GM06990 (cell line): ENCODE measurements at places on chromosomes 16 and 17.
A peak's percentile ranks its signal among the peaks of the same experiment; 100 is the strongest.

GRCh38 chr17:10993126-10993525 is 155.2 kb upstream of the PIRT start:
- DNase-seq, result no peak

- DNase-seq, result no peak
Measured at GRCh38 chr17:39071573-39071972, 79.9 kb downstream of the PLXDC1 start.

GRCh38 chr16:75197522-75198134 is 9.3 kb downstream of the CTRB2 start:
- DNase-seq, result no peak

DNA sequence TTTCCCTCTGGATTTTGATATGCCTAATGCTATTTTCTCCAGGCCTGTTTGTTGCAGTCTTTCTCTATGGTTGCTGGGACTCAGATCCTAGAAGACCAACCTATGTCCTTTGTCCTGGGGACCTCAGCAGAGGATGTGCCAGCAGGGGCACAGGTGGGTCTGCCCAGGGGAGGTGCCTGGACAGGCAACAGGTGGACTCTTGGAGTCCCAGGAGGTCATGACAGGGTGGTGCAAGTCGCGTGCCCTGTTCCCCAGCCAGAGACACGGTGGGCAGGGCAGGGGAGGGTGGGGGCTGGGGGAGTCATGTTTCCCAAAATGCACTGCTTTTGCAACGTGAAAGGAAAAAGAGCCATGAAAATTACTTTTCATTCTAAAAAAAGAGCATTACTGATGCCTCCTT is 26.3 kb upstream of the PLLP start:
- no peak for DNase-seq

DNA sequence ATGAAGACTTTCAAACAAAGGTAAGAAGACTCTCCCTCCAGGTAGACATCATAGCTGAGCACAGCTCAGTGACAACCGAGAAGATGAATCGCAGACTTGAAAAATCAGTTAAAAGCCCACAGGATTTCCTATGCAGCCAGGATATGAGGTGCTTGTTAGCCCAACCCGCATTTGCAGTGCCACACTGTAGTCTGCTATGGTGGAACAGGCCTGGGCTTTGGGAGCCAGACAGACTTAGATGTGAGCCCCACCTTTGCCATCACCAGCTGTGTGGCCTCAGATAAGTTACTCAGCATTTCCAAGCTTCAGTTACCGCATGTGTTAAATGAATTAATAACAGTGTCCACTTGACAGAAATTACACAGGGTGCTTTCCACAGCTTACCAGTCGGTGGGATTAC is 204.4 kb upstream of the HS3ST3A1 start:
- no peak for DNase-seq

DNA sequence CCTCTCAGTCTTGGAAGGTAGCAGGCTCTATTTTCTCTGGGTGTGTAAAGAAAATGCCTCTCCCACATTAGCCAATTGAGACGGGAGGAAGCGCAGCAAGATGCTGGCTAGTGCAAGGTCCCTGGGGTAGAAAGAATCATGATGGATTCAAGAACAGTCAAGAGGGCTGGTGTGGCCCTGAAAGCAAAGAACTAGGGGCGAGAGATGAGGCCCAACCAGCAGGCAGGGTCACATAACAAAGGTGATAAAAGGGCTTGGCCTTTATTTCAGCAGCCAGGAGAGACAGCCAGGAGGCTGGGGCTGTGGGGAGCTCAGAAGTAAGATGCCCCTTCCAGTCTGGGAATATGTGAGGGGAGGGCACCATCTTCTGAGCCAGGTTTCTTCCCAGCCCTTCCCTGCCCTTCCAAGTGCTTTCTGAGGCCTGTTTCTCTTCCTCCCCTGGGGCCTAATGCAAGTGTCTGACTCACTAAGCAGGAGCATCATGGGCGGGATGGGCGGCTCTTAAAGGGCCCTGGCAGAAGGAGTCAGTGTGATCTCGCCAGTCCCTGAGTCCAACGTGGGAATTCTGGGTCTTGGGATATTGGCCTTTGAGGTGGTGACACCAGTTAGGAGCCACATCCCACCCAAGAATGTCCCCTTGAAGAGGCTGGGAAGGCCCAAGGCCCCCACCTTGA is 3.9 kb upstream of the NLRC5 start:
- DNase-seq, result no peak

GRCh38 chr17:30573603-30574175 is 96.5 kb downstream of the GOSR1 start:
- no peak for DNase-seq

DNA sequence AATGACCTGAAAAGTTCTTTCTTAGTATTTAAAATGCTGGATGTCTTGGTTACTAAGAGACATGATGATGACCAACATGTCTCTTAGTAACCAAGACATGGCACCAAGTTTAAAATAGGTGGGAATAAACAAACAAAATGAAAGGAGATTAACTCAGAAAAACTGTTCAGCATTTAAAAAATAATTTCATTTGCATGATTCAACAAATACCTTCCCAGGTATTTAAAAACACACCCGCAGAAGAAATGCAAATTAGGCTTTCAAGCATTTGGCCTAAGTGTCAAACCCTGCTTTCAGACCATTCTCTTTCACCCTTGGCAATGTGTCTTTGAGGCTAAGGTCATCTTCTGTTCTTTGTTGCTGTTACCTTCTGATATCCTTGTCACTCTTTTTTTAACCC is 91.4 kb upstream of the CORO6 start:
- DNase-seq, result no peak

GRCh38 chr17:7064261-7064660 is 15.8 kb downstream of the CLEC10A start:
- DNase-seq, result no peak

DNA sequence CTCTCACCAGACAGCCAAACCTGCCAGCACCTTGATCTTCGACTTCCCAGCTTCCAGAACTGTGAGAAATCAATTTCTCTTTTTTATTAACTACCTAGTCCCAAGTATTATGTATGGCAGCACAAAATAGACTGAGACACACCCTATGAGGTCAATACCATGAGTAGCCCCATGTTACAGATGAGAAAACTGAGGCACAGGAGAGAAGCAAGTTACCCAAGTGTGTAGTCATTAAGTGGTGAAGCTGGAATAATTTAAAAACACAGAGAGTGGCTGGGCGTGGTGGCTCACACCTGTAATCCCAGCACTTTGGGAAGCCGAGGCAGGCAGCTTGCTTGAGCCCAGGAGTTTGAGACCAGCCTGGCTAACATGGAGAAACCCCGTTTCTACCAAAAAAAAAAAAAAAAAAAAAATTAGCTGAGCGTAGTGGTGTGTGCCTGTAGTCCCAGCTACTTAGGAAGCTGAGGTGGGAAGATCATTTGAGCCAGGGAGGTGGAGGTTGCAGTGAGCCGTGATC is 4.9 kb downstream of the NQO1 start:
- DNase-seq, result no peak

DNA sequence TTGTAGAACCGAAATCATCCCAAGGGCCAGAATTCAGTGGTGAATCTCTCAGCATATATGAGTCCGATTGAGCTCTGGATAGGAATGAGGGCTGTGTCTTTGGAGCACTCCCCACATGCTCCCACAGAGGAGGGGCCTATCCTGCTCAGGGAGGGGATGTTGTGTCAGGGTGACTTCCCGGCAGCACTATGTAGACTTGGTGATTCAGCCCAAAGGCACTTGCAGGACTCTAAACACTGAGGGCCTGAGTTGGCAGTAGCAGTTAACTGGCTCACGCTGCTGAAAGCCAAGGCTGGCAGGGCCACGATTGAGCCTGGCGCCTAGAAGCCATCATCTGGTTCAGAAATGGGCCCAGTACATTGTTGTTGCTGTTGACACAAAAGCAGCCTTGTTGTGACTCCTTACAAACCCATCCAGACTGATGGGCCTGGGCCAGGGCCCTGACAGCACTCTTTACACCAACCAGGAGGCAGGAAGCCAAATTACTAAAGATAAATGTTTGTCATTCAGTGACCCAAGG is 31.9 kb downstream of the NMT1 start:
- DNase-seq, result no peak

- DNase-seq, result no peak
Measured at GRCh38 chr16:4316864-4317531, 1.1 kb downstream of the GLIS2 start.

DNA sequence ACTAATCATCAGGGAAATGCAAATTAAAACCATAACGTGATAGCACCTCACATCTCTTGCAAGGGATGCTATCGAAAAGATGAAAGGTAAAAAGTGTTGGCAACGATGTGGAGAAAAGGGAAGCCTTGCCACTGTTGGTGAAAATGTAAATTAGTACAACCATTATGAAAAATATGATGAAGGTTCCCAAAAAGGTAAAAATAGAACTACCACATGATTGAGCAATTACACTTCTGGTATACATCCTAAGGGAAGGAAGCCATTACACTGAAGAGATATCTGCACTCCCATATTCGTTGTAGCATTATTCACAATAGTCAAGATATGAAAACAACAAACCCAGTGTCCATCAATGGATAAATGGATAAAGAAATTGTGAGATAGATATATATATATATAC is 21.5 kb downstream of the ABCA10 start:
- no peak for DNase-seq

DNA sequence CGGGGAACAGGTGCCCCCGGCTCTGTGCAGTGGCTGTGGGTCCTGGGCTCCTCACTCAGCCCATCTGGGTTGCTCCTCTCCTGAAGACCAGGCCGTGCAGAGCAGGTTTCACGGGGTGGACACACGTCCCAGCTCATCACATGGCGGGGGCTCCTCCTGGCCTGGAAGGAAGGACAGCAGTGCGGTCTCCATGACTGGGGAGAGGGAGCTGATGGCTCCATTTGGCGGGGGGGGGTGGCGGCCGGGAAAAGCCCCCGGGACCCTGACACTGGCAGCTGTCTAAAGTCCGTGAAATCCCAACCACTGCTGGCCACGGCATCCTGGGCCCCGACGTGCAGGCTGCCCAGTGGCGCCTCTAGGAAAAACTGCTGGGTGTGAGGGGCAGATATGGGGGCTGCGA is 19.0 kb downstream of the SOX8 start:
- DNase-seq, result no peak

GRCh38 chr16:66304961-66305360 is 61.5 kb upstream of the CDH5 start:
- no peak for DNase-seq

- DNase-seq, result no peak
Measured at GRCh38 chr17:622356-622755, 92.3 kb downstream of the VPS53 start.

DNA sequence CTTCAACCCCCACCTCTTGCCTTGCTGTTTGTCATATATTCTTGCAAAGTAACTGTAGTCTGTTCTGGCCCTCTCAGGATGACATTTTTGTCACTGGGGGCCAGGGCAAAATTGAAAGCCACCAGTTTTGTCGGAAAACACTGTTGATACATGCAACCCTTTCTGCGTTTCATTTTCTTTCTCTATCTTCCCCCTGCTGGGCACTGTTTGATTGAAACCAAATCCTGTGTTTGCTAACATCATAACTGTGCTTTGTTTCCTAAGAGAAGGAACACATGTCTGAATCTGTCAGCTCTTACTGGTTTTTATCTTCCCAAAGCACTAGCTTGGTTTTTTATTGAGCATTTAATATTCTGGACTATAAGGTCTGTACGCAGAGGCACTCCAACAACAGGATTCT is 11.7 kb upstream of the CPPED1 start:
- no peak for DNase-seq

DNA sequence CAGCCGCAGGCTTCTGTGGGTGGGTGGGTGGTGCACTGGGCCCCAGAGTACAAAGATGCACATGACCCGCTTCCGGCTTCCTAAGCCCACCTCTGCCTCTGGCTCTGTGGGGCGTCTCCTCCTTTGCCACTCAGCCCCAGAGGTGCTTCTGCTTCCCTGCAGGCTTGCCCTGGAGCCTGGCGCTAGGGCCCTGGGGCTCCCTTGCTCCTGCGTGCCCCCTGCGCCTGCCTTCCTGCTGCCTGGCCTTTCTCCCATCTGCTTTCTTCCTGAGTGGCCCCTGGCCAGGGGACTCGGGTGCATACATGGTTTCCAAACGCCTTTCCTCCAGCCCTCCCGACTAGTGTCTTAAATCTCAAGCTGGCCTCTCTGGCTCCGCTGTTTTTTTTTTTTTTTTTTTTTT is 3.4 kb downstream of the WWOX start:
- no peak for DNase-seq

GRCh38 chr17:41888332-41888965 is 23.2 kb upstream of the KLHL11 start:
- DNase-seq, result no peak

DNA sequence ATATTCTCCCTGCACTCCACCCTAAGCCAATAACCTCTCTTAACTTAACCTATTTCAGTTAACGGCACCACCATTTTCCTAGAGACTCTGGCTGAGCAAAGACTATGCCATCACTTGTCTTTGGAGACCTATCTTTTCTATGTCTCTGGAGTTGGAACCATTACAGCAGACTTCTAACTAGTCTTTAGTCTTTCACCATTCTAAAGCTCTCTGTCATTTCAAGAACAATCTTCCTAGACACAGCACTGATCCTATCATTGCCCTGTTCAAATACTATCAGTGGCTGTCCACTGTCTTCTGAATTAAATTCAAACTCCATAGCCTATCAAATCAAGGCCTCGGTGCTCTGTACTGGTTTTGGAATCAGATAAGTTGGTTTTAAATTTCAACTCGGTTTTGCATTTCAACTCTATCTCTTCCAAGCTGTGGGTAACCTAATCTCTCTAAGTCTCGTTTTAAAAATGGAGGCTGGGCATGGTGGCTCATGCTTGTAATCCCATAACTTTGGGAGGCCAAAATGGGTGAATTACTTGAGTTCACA is 31.9 kb downstream of the RNF43 start:
- DNase-seq, result no peak

GRCh38 chr17:9776911-9777310 is 14.5 kb downstream of the DHRS7C start:
- no peak for DNase-seq

GRCh38 chr17:19364699-19365498 is 2.4 kb upstream of the B9D1 start:
- DNase-seq, result no peak

DNA sequence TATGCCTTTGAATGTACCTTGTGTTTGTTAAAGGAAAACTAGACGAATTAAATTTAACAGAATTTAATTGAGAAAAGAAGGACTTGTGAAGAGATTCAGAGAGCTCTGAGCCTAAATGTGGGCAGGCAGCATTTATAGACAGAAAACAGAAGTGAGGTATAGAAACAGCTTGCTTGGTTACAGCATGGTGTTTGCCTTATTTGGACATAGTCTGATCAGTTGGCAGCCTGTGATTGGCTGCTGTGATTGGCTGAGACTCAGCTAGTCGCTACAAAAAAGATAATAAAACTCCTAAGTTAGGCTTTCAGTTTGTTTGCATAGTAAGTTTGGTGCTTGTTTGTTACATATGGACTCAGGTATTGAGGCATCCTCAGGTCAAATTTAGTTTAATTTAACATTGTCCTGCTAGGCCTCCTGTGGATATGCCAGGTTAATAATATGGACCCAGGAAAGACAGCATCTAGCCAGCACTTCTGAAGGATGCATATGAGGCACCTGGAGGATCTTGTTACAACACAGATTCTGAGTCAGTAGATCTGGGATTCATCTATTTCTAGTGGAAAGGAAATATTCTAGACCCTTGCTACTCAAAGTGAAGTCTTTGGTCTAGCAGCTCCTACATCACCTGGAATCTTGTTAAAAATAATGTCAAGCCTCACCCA is 43.4 kb downstream of the SLFN5 start:
- peak; percentile 11 for DNase-seq

- no peak for DNase-seq
Measured at GRCh38 chr17:39753514-39754160, 15.9 kb downstream of the GRB7 start.
